ENCODE measurements at places on chromosomes 4 and X. TPM values are rescaled to one million over a fixed set of nuclear protein-coding genes. Genes with fewer than 3 reads are reported as not detected.

SPARCL1 gene
- total RNA-seq: 2.3 TPM

MAGEA4 gene
- not detected for total RNA-seq

NDST3 gene
- total RNA-seq: not detected

CDX4 gene
- total RNA-seq: not detected

VSIG1 gene
- total RNA-seq: not detected

KCND1 gene
- total RNA-seq: 1.3 TPM

MTMR8 gene
- total RNA-seq: 1.0 TPM

RP2 gene
- total RNA-seq: 20.6 TPM

ERVMER34-1 gene
- total RNA-seq: under 0.01 TPM

SHROOM2 gene
- under 0.01 TPM for total RNA-seq

LUZP4 gene
- not detected for total RNA-seq

CAPN6 gene
- total RNA-seq: not detected

TMPRSS11B gene
- not detected for total RNA-seq

CT55 gene
- not detected for total RNA-seq

STIM2 gene
- 33.0 TPM for total RNA-seq

PDGFRA gene
- 363 TPM for total RNA-seq

STATH gene
- not detected for total RNA-seq

CCDC120 gene
- 0.51 TPM for total RNA-seq

CWH43 gene
- not detected for total RNA-seq

EXOC1L gene
- total RNA-seq: not detected

ELF4 gene
- 9.9 TPM for total RNA-seq

SULT1B1 gene
- not detected for total RNA-seq

STOX2 gene
- 0.66 TPM for total RNA-seq

ANAPC4 gene
- total RNA-seq: 27.1 TPM

VSIG4 gene
- total RNA-seq: not detected

MAGEB17 gene
- not detected for total RNA-seq

TMEM184C gene
- 34.3 TPM for total RNA-seq

TMEM150C gene
- 1.2 TPM for total RNA-seq

CDS1 gene
- 0.26 TPM for total RNA-seq

VGLL1 gene
- total RNA-seq: not detected

GRPR gene
- 0.33 TPM for total RNA-seq

MAGEA10 gene
- not detected for total RNA-seq

FAAH2 gene
- total RNA-seq: under 0.01 TPM

IL1RAPL2 gene
- not detected for total RNA-seq

DGKK gene
- total RNA-seq: not detected

All from fibroblast of lung (primary cell).